ENCODE measurements at places on chromosomes 4 and X.

GRCh38 chr4:166493924-166494345, 620.9 kb downstream of the TLL1 start:
- no peak for DNase-seq

DNA sequence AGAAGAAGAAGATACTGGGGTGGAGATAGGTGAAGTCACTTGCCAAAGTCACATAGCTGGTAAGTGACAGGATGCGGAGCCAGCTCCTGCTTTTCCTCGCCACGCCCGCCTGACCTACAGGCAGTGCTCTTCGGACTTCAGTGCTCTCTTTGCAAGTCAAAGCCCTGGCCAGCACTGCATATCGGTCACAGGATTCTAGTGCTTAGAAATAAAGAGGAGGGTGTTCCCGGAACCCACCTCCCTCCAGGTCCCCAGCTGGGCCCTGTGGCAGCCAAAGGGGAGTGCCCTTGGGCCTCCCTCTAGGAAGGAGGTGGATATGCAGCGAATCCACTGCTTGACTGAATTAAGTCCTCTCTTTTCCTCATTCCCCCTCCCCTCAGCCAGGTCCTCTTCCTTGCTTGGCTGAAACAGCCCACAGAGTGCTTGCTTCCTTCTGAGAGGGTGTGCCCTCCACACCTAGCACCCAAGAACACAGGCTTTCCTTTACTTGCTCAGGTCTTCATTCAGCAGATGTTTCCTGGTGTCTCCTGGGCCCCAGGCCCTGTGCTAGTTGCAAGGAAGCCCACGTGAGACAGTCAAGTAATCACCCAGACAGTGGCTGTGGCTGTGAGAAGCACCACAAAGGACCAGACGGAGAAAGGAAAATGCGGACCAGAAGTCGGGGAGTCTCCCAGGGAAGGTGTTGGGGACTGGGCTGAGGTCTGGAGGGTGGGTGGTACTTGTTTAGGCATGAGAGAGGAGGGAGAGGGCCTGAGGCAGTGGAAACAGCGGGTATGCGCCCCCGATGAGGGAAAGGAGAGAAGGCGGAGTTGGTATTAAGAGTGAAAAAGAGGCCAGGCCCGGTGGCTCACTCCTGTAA, 14.0 kb upstream of the HMGB3 start:
- no peak for DNase-seq

DNA sequence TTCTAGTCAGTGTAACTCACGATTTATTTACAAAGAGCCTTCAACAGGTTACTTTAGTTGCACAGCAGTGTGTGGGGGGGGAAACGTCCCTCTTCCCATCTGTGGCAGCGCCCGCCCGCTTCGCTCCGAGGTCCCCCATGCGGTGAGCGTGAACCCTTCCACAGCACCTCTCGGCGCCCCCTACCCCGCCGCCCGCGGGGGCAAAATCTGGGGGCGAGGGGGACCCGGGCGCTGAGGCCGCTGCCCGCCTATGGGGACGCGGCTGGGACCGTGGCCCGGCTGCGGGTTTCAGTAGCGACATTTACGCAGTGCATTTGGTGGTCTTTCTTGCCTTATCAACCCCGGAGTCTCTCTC, 6.4 kb downstream of the NKX6-1 start:
- DNase-seq: no peak

DNA sequence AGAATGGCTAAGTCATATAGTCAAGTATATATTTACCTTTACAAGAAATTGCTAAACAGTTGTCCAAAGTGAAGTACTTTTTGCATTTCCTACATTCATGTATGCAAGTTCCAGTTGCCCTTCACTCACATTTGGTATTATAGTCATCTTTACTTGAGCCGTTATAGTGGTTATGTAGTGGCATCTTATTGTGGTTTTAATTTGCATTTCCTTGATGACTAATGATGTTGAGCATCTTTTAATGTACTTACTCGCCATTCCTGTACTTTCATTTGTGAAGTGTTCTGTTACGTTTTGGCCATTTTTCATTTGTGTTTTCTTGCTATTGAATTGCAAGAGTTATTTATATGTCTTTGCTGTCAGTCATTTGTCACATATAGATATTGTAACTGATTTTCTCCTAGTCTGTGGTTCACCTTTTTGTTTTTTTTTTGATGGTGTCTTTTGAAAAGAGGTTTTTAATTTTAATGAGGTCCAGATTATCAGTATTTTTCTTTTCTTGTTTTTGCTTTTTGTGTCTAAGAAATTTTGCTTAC, 27.6 kb downstream of the ARFIP1 start:
- DNase-seq: no peak
